ENCODE measurements at places on chromosomes 6 and 20.

DNA sequence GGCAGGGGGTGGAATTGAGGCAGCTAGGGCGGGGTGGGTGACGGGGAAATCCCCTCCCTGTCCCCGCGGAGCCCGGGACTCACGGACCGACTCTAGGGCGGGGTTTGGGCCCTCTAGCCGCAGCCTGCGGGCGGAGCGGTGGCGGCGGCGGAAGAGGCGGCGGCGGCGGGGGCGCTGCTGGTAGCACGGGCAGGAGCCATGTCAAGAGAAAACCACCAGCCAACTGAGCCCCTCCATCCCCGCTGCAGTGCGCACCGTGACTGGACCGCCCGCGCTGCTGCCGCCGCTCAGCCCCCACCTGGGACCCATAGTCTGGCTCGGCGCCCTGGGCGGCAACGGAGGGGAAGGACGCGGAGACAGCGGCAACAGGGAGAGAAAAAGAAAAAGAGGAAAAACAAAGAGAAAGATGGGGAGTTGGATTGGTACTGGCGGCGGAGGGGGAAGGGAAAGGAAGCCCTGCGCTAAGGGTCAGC is 1.2 kb upstream of the C6orf62 start:
- no peak for DNase-seq

GRCh38 chr6:3117912-3118352 is 579 bp upstream of the BPHL start:
- DNase-seq = no peak

DNA sequence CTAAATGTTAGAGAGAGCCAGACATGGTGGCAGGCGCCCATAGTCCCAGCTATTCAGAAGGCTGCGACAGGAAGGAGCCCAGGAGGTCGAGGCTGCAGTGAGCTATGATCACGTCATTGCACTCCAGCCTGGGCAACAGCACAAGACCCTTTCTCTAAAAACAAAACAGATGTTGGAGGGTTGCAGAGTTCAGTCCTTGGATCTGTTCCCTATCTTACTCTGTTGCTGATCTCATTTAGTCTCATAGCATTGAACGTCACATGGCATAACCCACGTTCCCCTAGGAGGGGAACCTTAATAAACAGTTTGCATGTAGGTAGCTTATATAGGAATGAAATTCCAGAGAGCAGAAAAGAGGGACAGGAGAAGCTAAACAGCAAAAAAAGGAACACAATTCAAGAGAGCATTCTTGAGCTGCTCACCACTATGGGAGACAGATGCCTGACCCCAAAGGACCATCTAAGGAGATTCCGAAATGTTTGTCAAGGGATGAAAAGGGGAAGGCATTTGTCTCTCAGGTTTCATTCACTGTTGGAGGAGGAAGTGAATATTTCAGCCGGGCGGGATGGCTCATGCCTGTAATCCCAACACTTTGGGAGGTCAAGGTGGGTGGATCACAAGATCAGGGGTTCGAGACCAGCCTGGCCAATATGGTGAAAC is 54.6 kb upstream of the PIM1 start:
- DNase-seq = no peak

DNA sequence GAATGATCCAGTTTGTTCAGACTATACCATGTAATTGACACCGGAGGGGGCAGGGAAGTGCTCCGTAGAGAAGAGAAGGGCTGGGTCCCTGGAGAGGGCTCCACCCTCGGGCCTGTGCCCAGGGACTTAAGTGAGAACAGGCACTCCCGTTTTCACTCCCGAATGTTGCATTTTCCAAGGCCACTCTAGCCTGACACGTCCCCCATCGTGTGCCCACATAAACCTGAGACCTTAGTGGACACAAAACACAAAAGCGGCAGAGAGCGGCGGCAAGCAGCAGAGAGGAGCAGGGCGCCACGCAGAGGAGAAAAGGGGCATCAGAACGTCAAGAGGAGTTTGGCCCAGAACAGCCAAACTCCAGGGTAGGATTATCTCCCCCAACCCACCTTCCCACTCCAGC is 1405.1 kb downstream of the GRIK2 start:
- DNase-seq = no peak

DNA sequence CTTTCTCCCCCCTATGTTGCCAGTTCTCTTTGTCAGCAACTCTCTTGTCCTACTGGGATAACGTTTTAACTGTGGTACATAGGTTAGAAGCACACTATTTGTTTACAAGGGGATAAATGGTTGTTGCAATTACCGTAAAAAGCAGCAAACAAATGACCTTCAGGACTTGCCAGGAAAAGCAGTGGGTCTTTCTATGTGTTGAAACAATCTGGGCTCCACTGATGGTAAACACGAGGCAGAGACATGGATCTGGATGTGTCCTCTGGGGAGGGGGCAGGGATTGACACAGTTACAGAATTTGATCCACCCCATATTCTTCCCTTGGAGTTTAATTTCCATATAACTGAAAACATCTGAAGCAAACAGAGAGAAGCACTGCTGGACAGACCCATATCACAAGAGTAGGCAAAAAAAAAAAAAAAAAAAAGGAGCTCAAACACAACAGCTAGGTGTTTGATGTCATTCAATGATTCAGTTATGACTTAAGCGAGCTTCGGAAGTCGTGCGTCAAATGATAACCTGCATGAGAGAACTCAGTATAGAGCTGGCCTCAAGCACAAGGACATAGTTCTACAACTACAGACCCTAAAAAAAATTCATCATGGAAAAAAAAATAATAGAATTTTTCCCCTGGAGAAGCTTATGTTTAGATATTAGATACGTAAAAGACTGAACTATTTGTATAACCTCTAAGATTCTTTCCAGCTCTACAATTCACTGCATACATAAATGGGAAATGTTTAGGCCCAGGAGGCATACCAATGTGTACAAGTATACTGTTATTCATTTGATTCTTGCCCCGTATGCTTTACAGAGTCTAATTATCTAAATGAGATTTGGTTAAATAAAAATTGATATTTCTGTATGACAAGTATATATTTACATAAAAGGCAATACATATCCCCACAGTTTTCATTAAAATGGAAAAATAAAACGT is 127.7 kb downstream of the ALDH8A1 start:
- DNase-seq = no peak

DNA sequence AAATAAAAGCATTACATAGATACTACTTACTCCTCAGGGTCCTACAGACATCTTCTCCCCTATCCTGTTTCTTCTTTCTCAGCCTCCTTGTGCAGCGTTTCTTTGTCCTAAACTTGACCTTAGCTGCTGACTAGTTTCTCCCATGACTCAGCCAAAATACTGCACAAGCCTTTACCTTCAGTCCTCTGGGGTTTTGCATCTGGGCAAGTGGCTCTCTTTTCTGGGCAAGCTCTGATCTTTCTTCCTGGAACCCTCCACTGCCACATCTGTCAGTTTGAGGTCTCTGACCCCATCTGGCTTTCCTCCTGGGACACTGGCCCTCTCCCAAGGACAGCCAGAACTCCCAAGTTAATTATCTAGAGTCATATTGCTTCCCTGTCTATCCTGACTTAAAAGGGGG is 838.4 kb downstream of the DHX35 start:
- no peak for DNase-seq

GRCh38 chr6:4790158-4790899 is 14.1 kb downstream of the CDYL start:
- DNase-seq = no peak

DNA sequence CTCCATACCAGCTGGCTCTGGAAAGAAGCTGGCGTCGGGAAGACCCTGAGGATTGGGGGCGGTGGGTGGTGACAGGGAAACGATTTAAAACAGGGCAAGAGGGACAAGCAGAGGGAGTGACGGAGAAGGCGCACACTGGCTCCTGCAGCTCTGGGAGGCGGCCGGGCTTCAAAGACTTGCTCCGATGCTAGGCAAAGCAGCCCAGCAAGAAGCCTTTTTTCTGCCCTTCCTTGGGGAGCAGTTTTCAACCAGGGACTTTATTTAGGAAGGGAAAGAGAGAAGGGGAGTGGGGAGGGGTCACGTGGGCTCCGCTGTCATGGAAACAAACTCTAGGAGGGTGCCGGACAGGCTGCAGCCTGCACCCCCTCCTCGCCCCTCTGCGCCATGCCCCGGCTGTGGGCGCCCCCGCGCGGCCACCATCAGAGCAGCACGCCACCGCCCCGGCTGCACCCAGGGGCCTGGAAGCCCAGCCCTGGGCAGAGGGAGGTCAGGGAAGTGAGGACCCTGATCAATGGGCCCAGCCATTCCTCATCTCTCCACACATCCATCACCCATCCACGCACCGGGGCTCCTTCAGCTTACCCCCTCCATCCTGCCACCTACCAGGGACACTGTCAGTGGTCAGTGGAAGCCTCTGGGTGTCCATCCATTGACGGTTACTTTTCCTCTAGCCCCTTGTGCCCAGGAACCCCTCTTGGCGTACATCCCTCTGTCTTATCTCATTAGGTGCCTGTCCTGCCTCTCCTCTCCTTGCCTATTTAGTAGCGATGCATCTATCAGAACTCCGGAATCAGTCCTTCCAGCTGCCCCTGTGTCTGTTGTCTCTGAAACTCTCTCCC is 66.6 kb upstream of the CCDC167 start:
- DNase-seq = peak; percentile 72

GRCh38 chr20:48621376-48622078 is 206.3 kb downstream of the PREX1 start:
- DNase-seq = no peak

DNA sequence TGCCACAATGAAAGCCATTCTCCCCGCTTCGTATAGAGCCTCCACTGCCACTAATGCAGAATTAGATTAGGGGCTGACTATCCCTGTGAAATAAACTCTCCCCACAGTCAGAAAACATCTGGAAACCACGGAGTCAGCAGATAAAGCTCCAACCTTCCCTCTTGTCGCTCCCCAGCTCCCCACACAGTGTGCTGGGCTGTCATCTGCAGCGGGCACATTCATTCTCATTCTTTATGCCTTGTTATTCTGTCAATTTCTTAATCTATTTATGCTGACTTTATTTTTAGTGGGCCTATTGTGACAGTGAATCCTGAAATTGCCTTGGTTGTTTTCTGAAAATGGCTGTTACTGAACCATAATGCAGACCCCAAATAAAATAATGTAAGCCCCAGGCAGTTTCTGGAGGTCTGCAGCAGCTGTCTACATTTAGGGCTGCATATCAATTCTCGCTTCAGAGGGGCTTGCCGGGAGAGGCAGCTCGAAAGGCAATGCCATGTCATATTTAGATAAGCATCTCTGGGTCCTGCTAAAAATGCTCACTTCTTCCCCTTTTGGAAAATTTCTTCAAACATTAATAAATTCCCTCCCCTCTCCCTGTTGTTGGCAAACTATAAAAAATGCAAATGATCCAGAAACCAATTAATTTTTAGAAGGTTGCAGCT is 71.6 kb downstream of the TMEM242 start:
- DNase-seq = no peak

- DNase-seq = no peak
Observed at GRCh38 chr20:7702141-7702540, 238.1 kb downstream of the HAO1 start.

DNA sequence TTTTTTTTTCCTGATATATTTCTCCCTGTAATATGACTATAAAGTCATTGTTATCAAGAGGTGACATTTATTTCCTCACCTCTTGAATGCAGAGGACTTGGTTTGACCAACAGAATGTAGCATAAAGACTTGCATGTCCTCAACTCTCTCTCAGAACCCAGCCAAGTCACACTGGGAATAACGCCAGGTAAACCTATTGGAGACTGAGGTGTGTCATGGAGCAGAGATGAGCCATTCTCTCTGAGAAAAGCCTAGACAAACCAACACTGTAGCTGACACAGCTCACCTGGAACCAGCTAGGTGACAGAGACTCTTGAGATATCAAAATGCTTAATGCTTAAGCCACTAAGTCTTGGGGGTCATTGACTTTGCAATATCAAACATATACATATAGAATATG is 533.6 kb downstream of the HAO1 start:
- no peak for DNase-seq

DNA sequence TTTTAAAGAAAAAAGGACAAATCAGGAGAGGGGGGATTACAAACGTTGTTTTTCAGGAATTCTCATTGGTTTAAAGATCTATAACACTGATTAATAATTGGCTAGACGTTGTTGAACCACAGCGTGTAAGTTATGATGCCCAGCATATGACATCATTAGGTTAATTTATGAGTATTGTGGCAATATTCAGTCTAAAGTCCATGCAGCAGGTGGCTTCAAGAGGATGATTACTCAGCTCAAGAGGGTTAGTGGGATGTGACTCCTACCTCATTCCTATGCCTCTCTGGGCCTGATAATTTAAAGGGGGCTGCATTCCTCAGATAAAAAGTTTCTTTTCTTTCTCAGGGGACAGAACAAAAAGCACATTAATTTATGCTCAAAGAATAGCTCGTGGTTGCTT is 1309.0 kb downstream of the EPHA7 start:
- DNase-seq = no peak

DNA sequence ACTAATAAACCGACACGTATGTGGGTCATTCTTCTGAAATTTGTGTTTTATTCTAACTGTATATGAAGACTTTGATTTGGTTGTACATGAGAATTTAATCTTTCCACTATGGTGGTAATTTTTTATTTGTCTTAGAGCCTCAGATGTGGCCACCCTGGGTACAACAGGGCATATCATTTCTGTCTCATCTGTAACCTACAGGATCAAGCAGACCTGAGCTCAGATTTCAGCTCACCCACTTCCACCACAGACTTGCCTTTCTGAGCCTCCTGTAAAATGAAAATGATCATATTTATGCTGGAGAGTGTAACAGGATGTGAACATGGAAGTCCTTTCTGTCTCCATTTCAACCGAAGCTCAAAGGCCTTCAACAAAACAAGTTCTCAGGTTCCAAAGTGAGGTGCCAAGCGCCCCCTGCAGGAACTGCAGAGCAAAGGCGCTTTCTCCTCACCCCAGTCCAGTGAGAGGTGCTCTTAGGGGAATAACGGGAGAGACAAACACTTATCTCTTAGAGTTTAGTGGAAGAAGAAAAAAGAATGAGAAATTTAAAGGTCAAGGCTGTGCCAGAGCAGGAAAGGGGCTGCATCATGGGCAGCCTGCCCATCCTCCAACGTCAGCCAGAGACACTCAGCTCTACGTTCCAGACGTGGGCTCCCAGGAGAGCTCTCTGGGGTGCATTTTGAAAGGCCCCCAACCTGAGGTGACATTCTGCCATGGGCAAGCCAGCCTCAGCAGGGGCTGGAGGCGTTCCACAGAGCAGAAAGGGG is 23.0 kb upstream of the CD24 start:
- no peak for DNase-seq

DNA sequence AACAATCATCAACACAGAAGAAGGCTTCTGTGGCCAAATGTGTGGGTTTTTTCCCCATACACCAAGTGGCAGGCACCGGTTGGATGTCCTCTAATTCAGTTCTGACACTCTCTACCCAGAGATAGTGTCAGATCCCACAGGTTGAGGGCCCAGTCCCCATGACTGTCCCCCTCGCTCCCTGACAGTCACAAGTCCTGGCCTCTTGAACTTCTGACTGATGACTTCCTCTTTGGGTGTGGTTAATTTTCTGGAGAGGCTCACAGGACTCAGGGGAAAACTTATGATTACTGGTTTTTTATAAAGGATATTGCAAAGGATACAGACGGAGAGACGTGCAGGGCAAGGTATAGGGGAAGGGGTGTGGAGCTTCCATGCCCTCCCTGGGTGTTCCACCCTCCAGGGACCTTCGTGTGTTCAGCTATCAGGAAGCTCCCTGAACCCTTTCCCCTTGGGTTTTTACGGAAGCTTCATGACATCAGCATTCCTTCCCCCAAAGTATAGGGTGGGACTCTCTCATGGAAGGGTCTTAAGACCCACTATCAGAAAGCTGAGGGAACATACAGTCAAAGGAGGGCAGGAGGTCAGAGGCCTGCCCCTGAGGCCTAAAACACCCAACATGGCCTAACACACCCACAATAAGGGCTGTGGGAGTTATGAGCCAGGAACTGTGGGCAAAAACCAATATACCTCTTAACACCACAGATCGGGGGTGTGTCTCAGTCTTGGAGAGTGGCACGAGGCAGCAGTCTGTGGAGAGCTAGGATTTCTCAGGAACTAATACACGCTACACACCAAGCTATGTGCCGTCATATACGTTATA is 33.3 kb downstream of the FARS2 start:
- DNase-seq = no peak

Measured in GM18507 (cell line).